H7 (cell line): ENCODE measurements at places on chromosomes 3 and 15. TPM values are rescaled to one million over a fixed set of nuclear protein-coding genes. Genes with fewer than 3 reads are reported as not detected.

Gene P2RY14
- total RNA-seq: not detected in 2 replicates

DNA sequence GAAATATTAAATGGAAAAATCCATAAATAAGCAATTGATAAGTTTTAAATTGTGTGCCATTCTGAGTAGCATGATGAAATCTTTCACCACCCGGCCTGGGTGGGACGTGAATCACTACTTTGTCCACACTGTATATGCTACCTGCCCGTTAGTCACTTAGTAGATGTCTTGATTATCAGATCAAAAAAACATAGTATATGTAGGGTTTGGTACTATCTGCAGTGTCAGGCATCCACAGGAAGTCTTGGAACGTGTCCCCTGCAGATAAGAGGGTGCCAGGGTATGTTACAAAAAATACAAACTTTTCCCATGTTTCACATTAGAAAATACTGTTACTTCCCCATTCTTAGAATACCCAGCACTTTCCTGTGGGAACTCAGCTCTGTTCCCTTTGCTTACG, 35.2 kb downstream of the FAM81A start:
- DNase-seq: no peak

DNA sequence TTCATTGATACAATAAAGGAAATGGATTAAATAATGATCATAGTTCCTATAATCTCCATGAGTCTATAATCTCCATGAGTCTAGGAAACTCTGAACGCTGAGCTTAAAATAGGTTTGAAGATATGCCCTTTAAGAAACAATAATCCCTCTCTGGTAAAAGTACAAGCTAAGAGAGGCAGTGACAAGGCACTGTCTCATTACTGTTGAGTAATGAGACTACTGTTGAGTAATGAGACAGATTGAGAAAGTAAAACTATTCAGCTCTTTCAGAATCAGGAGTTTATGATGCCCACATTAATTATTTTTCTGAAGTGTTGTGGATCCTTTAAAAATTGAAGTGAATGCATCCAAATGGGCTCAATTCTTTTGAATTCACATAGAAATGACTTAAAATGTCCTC, 235.5 kb upstream of the THRB start:
- DNase-seq: no peak

- DNase-seq: no peak
These were observed 7.2 kb upstream of the SOX2 start for GRCh38 chr3:181704421-181705085.
